ENCODE measurements at places on chromosomes 1 and 21.

DNA sequence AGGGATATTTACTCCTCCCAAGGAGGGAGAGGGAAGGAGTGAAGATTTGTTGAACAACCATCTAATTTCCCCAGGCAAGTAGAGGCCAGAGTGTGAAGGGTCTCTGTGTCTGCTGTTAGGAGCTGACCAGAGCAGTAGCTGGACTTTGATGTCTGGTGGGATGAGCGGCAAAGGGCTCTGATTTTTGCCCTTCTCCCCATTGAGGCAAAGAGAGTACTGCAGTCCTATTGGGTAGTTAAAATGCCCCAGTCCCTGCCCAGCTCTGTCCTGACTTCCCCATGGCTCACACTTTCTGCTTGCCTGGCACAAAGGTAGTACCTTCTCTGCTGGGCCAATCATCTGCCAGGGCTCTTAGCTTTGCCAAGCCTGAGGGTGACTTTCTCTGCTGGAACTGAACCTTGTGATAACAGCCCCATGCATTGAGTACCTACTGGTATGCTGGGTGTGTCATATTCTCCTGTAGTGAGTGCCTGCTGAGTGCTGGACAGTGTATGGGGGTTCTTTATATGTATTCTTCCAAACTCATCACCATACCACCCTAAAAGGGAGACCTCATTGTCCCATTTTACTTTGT lies 64.0 kb upstream of the SELENON start:
- no peak for ATAC-seq

GRCh38 chr21:36964827-36965719 lies 1.4 kb downstream of the HLCS start:
- peak; percentile 5 for ATAC-seq

DNA sequence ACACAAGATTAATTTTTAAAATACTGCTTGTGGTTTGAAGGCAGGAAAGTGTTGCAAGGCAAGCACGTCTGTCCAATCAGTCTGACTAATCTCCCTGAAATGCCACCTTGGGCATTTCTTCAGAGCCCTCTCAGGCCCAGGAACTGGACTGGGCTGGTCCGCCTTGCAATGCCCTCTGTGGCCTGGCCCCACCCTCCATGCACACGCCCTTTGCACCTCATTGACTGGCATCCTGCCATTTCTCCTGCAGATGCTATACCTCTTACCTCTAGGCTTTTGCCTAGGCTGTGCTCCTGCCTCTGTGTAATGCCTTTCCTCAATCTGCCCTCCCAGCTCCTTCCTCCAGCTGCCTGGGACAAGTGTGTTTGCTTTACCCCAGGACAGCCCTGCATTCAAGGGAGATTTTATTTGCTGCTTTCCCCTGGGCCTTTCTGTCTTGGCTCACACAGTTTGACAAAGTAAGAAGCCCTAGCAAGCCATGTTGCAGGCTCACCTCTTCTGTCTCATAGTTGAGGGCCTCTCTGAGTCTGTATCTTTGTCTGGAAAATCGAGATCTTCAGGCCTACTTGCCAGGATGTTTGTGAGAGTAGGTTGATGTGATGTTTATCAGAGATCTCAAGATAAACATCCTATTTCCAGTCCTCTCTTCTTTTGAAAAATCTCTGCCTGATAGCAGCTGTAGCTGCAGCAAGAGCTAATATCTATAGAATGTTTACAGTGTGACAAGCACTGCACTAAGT lies 149.2 kb upstream of the JUN start:
- ATAC-seq = peak; percentile 32

GRCh38 chr1:98044766-98045165 lies 123.9 kb upstream of the DPYD start:
- no peak for ATAC-seq

DNA sequence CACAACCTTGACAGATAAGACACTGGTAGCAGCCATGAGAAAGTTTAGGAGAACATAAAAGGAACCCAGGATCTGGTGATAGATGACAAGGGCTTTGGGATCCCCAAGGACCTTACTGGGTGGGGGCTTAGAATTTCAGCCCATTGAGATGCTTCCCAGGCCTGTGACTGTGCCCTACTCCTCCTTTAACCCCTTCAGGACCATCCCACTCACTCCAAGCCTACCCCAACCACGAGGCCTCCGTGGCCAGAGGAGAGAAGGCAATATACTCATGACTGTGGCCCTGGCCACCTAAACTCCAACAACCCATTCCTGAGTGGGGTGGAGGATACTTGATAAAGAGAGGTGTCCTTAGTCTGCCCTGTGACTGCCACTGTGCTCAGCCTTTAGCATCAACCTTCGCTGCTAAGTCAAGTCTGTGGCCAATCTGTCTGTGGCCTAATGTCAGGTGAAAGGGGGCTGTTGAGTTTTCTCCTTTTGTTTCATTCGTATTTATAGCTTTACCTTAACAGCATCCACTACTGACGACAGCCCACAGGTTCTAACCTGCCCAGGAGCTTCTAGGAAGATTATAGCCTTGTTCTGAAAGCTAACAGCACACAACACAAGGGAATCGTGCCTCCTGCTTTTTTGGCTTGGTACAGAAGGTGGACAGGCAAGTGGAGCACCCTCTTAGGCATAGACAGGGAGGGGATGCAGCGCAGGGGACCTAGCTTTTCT lies 16.9 kb upstream of the BCAR3 start:
- no peak for ATAC-seq

- ATAC-seq = peak; percentile 17
These were observed at the start of gene NES for GRCh38 chr1:156676820-156677615. Gene NES, minus strand, starts transcription at chr1:156677407. Its CDS starts 143 bp downstream, at chr1:156677264.

GRCh38 chr1:88610687-88611086 lies 73.4 kb upstream of the PKN2 start:
- ATAC-seq = no peak

DNA sequence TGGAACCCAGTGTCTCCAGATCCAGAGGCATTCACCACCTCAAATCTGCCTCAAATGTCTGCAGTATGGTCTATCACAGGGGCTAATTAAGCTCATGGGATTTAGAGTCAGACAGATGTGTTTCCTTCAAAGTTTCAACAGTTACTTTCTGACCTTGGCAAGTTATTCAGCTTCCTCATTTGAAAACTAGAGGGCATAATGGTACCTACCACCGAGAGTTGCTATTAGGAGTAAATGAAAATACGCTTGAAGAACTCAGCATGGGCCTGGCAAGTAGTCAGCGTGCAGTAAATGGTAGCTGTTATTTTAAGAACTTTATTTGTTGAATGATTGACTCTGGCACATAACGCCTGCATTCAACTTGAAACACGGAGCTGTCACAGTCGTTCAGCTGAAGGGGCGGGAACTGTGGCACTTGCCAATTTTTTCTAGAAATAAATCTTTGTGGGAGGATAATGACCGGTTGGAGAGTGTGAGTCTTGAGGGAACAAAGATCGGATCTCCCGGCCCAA lies 1.2 kb upstream of the CAP1 start:
- no peak for ATAC-seq

GRCh38 chr1:232574889-232575762 lies 54.8 kb downstream of the SIPA1L2 start:
- peak; percentile 34 for ATAC-seq

GRCh38 chr1:208724079-208724478 lies 479.9 kb upstream of the PLXNA2 start:
- ATAC-seq = no peak

DNA sequence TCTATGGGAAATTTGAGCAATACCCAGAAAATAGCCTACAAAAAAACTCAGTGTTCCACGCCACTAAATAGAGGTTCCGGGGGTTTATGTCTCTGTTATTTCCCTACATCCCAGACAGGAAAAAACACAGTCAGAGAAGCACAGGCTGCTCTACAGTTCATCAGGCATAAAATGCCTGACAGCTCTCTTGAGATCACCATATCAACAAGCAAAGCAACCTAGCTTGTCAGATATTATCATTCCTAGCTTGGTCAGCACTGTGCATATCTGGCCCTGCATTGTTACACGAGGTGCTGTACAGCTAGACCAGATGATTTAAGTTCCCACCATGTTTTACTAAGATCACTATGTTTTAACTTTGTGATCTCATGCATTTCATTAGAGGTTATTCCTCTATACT lies 172.6 kb downstream of the PTPRC start:
- ATAC-seq = no peak

DNA sequence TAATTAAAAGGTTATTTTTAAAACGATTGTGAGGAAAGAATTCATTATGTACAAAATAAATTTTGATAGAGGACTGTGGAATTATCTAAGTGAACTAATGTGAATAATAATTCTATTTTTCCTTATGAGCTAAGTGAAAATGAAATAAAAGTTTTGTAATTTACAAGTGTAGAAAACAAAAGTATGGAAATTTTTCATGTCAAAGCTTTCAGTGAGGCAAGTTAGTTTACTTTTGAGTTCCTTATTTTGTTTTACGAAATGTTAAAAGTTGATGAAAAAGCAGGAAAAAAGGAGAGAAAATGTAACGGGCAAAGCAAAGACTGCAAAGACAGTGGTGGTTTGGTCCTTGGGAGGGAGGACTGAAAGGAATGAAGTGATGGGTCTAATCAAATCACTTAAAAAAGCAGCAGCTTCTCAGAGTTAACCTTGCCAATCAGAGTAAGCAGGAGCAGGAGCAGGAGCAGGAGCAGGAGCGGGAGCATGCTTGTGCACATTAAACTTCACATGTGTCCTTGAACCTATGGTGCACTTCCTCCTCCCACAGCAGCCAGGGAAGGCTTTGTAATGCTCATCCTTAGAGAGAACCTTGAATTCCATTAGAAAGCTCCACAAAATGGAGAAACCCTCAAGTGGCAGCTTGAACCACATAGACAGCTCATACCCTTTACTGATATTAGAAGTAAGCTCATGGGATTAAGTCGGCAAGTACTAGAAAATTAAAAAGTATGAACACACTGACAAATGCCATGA lies 133.4 kb downstream of the LHX4 start:
- ATAC-seq = no peak

DNA sequence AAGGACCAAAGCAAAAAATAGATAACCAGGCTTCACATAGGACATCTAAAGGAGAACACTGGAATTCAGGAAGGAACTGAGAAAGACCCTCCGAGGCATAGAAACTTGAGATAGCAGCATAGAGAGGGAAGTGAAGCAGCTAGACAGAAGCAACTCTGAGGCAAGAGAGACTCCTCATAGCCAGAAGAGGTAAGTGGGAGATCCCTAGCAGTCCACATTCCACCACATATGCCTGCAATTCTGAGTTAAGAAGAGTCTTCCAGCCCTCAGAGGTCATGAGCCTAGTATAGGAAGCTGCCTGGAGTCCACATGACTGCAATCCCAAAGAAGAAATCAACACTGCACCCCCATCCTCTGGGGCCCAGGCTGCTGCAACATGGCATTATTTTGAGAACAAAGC lies 13.9 kb upstream of the FGGY start:
- no peak for ATAC-seq

- peak; percentile 67 for ATAC-seq
These were observed 9.2 kb upstream of the EVA1C start for GRCh38 chr21:32403201-32403777.

DNA sequence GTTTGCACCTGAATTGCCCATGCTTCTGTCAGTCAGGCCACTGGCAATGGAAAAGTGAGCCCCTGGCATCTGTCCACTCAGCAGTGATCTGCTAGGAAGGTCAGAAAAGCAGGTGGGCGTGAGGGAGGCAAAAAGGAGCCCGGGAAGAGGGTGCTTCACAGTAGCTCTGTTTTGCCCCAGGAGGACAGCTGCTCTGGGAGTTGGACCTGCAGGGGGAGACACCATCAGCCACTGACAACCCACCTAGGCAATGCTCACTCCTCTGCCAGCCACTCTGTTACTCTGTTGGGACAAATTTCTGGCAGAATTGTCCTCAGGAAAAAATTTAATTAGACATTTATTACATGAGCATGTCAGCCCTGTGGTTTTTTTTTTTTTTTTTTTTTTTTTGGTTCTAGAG lies 146.4 kb downstream of the LRIG2 start:
- no peak for ATAC-seq

DNA sequence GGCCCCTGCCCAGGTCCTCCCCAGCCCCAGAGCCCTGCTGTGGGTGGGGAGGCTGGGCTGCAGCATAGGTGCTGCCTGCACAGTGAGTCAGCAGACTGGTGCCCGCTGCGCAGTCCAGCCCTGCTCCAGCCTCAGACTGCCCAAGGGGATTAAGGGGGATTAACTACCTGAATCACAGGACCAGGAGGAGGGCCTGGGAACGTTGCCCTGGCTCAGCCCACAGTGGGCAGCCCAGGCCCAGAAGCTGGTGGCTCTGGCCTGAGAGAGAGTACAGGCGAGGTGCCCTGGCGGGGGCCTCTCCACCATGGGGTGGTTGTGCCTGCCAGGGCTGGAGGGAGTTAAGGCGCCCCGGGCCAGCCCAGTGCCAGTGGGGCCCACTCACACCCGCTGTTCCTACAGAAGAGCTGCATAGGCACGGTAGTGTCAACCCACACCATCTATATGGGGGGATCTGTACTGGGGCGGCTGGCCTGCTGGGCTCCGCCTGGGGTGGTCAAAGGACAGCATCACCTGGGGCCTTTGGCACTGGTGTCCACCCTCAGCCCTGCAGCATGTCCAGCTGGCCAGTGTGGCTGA lies 2.3 kb downstream of the OBSCN start:
- ATAC-seq = no peak

- no peak for ATAC-seq
These were observed 48.2 kb upstream of the DNASE2B start for GRCh38 chr1:84350104-84350503.

- peak; percentile 56 for ATAC-seq
These were observed 7.1 kb upstream of the CLDN19 start for GRCh38 chr1:42747125-42747524.

GRCh38 chr21:28083350-28083749 lies 909.3 kb downstream of the LTN1 start:
- ATAC-seq = no peak

DNA sequence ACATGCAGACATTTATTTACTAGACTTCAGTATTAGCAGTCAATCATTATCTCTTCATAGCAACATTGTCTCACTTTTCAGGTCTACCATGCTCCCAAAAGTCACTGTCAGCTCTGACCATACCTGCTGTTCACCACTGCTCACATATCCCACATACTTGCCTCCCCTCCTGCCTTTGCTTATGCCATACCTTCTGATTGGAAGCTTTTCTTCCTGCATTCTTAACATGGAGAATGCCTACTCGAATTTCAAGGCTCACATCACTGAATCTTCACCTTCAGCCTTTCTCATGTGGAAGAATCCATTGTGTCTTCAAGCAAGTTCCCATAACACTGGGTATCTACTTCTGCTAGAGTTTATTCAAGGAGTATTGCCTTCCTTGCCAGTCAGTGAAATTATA lies 135.4 kb downstream of the NTNG1 start:
- no peak for ATAC-seq

DNA sequence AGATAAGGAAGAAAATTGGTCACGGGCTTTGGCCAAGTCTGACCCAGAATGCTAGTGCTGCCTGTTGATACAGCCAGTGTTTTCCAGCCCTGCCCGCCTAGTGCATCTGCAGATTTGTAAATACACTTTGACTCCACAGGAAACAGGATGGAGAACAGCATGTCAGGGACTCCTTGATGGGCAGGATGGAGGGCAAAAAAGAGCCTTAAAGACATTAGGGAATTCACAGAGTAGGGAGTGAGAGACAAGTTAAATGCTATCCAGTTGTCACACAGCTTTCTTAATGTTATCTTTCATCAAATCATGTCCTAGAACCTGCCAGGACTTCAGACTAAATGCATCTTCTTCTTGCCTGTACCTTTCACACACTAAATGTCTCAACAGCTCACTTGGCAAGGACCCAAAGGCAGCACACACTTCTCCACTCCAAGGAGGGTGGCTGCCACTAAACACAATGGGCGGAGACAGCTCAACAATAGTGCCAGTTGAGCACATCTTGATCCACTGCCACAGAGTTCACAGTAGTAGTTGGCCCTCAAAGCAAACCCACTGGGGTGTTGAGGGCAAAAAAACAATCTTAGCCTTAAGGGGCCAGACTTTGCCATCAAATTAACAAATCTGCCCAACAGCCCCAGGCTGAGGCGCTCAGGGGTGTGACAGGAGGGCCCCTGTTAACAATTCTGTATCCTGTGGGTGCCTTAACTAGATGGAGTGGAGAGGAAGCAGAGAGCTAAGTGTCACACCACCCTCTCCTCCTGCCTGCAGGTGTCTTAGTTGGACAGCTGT lies 2.7 kb downstream of the HIVEP3 start:
- ATAC-seq = no peak
